Activated CD4-positive, CD25-positive, alpha-beta regulatory T cell treated with anti-CD3 and anti-CD28 coated beads, Interleukin-2, amount 50 U/mL, for 24 hours (primary cell): ENCODE measurements at places on chromosomes 2 and 18.

- ATAC-seq = no peak
These were observed 4.1 kb downstream of the TGFBRAP1 start for GRCh38 chr2:105325389-105325963.

DNA sequence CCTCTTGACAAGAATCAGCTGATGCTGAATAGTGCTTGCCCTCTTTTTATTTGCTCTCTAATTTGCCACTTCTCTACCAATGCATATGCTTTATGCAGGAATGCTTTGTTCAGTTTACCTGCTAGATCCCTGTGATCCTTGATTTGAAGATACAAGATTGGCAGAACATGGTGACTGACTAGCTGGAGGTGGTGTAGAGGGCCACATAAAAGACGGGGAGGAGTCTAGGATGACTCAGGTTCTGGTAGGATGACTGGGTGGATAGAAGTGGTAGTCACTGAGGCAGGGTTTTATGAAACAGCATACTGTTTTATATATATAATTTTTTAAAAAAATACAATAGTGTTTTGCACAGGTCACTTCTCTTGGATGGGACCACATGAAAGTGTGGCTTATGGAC is 6.3 kb upstream of the ADGRF3 start:
- ATAC-seq = peak; percentile 96

- no peak for ATAC-seq
These were observed 946.3 kb upstream of the LRATD1 start for GRCh38 chr2:13686262-13686661.

GRCh38 chr2:9297807-9298206 is 91.2 kb downstream of the ASAP2 start:
- no peak for ATAC-seq

- ATAC-seq = no peak
These were observed 1603.1 kb upstream of the CELF4 start for GRCh38 chr18:39168723-39169122.

GRCh38 chr2:2045141-2045540 is 285.9 kb downstream of the MYT1L start:
- no peak for ATAC-seq

DNA sequence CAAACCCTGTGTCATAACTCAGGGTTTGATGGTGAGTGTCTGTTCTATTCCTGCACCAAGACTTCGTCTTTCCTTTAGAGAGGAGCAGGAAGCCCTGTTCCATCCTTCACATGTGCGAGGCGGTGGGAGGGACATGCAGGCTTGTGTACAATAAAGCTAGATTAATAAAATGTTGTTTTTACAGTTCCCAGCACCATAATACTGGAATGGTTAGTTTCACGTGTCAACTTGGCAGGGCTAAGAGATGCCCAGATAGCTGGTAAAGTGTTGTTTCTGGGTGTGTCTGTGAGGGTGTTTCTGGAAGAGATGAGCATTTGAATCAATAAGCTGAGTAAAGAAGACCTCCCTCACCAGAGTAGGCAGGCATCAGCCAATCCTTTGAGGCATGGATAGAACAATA is 48.8 kb upstream of the NPAS2 start:
- no peak for ATAC-seq
